Mucosa of gallbladder (tissue), 1 donor: ENCODE measurements at places on chromosomes 16 and 17. TPM values are rescaled to one million over a fixed set of nuclear protein-coding genes. Genes with fewer than 3 reads are reported as not detected.
A peak's percentile ranks its signal among the peaks of the same experiment; 100 is the strongest.

CBX2 gene
- total RNA-seq: 1.2 TPM

KCNH6 gene
- not detected for total RNA-seq

CRYBA1 gene
- total RNA-seq: not detected

PLK1 gene
- total RNA-seq: 4.2 TPM

PPM1E gene
- total RNA-seq: 0.17 TPM

CAPNS2 gene
- 0.55 TPM for total RNA-seq

SLC52A1 gene
- not detected for total RNA-seq

DNA sequence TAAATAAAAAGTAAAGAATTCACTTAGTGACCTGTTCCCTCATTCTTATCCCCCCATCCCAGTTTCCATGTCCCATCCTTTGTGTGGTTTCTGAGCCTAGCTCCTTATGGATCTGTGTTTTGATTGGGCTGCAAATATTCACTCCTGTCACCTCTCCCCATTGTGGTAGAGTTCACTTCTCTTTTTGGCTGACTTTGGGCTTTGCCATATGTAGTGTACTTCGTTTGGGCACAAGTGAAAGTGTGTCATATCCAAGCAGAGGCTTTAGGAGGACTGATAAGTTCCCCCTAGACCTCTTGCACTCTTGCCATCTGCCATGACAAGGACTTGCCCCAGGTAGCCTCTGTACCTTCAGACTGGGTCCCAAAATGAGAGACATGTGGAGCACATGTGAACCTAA is 13.0 kb upstream of the DHRS7B start:
- no peak for DNase-seq

GRCh38 chr16:11360641-11361373 is 15.5 kb downstream of the RMI2 start:
- no peak for DNase-seq

DNA sequence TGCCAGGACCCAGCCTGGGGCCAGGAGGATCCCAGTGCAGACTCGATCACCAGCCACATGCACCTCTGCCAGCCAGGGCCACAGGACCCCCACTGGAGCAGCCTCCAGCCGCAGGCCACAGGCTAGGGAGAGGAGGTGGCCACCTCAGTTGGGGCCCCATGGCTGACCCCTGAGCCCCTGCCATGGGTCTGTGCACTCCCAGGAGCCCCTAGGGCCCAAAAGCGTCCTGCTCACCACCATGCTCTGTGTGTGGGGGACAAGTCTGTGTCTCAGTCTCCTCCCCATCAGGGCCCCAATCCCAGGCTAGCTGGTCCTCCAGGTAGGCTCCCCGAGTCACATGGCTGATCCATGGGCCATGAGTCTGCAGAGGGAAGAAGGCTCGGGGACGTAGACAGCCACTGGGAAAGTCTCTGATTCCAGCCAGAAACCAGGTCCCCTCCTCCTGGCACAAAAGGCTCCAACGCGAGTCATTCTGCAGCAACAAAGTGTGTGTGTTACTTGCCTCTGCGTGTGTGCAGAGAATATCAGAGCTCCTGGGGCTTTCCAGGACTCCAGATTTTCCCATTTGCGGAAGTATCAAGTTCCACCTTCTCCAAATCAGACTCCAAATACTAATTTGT is 6.1 kb upstream of the PRSS8 start:
- peak; percentile 46 for DNase-seq

DNA sequence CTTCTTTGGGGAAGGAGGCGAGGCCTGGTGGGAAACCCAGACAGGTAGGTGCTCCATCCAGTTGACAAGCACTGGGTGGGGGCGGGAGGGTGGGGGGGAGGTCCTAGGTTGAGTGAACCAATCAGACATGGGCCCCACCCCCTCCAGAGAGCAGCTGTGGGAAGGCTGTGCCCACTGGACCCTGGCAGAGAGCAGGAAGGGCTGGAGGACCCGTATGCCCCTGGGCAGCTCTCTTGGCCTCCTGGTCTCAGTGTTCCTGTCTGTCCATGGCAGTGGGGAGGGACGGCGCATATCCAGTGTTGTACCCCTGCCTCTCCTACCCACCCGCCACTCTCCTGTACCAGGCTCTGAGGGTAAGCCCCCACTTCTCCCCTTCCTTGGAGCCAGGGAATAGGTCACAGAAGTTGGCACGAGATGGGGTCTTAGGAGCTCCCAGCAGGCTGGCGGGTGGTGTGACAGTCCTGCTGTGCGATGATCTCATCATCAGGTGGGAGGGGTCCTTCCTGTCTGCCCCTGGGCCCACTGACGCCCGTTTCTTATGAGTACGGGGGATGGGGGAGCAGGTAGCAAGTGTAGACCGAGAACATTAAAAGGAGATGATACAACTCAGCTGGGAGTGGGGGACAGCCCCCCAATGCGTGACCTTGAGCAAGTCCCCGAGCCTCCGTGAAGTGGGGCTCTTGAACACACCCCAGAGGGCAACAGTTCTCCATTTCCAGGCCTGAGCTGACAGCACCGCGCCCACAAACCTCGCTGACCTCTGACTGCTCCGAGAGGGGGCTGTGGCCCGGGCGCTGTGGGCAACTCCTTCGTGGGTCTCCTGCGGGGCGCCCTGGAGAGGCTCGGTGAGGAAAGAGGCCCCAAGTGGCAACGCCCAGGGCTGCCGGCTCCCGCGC is 1.2 kb upstream of the ZFPM1 start:
- no peak for DNase-seq

DNA sequence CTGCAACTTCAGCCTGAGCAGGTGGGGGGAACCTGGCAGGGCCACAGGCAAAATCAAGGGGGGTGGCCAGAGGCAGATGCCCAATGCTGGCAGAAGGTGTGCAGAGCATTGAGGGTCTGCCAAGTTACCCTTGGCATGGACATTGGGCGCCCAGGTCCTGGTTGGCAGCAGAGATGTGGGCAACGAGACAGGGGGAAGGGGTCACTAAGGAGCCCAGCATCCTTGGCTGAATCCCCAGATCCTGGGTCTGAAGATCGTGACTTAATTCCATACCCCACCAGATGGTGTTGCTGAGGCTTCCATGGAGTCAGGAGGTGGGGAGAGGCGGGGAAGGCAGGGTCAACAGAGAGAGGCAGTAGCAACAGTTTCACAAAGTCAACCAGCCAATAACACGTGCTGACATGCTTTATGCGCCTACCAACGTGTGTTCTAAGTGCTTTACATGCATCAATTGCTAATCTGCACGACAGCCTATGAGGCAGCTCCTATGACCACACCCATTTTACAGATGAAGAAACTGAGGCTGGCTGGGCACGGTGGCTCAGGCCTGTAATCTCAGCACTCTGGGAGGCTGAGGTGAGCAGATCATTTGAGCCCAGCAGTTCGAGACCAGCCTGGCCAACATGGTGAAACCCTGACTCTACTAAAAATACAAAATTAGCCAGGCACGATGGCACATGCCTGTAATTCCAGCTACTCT is 83.3 kb downstream of the GSG1L start:
- DNase-seq: no peak

DNA sequence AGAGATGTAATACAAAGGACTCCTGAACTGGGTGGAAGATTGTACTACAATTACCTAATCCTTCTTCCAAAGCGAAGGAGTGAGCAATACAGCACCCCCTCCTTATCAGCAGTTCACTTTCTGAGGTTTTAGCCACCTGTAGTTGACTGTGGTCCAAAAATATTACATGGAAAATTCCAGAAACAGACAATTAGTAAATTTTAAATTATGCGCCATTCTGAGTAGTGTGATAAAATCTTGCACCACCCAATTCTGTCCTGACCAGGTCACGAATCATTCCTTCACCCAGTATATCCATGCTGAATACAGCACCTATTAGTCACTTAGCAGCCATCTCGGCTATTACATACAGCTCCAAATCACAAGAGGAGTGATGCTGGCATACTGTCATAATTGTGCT is 23.2 kb downstream of the VPS53 start:
- no peak for DNase-seq

- no peak for DNase-seq
Observed at GRCh38 chr17:43808076-43808475, 24.9 kb downstream of the MPP3 start.

DNA sequence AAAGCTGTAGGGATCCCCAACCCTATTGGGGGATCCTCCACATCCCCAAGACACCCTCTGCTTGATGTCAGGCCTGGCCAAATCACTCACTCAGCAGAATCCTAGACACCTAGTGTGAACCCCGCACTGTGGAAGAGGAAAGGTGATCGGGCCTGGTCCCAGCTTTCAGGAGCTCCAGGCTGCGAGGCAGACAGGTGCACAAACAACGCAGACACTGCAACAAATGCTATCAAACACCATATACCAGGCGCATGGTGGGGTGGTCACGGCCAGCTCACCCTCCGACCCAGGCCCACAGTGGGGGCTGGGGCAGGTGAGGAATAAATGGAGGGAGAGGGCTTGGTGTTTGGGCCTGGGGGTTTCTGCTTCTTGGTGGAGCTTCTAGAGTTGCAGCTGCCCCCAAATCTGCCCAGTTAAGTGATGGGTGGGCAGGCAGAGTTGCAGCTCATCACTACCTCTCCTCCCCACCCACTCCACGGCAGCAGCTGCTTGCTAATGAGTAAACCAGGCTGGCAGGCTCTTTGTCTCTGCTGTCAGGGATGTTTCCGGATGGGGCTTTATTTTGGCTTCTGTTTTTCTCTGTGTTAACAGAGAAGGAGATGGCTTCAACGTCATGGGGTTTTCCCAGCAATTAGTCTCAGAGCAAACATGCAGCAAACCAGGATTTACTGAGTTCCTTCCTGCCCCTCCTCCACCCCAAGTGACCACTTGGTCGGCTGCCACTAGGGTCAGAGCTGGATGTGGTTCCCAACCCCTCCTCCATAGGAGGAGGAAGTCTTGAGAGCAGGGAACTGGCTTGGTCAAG is 46.6 kb downstream of the PECAM1 start:
- peak; percentile 74 for DNase-seq

- DNase-seq: no peak
Observed at GRCh38 chr17:78806451-78806850, 24.4 kb upstream of the CYTH1 start.

DNA sequence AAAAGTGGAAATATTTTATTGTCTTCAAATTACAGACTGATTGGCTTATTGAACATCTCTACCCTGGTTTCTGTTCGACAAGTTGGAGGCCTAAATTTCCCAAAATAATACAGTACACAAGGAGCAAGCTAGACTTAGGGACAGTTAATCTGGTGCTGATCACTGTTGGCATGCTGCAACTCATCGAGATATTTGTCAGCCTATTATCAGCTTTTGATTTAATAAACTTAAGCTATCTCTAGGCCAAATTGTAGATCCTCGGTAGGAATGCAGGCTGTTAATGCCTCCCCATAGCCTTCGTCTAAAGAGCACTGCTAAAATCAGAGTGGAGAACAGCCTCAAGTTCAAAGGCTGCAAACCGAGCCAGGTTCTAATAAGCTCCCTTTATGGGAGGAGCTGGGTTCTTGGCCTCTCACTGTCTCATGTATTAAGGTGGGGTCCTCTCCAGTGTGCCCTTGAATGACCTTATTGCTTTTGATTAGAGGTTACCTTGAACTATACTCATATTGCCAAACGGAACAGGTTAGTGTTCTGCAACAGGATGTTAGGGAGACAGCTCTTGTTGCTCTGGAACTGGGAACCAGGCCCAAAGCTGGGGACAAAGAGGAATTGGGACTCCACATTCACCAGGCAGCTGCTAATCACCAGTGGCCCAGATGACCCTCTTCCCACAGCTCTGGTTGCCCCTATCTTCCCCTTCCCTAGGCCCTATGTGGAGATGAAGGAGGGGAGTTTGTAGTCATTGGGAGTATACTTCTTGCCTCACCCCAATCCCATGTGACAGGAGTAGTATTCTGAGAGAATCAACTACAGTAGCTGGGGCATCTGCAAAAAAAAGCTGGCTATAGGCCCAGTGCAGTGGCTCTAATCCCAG is 69.5 kb upstream of the NOL11 start:
- DNase-seq: no peak

DNA sequence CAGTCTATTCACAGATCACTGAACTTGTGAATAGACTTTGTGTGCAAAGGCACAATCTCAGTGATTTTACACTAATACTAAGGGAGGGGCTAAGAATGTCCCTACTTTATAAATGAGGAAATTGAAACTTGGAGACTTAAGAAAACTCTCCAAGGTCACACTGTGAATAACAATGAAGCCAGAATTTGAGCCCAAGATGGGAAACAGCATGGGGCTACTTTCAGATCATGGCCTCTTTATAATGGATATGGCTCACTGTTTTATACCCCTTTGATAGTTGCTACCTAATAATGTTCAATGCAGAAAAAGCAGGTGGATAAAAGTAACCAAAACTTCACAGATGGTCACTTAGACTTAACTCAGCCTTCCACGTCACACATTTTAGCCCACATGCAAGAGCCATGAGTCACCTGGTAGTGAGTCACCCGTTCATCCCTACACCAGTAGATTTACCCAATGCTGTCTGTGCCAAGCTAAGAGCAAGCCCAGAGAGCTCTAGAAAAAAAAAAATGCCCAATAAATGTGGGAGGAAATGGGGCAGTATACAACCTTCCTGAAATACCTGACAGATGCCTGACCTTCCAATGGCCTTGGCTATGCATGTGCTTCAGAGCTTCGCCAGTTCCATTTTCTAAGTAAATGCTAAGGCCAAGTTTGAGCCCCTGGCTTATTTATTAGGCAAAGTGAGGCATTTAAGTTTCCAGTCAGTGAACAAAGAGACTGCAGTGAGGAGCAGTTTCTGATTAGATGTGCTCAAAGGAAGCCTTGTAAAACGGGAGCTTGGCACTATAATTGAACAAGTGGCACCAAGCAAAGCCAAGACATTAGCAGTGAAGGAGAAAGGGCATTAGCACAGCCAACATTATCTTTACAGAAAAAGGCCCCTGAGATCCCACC is 219.7 kb downstream of the TMEM114 start:
- DNase-seq: peak; percentile 34

- DNase-seq: no peak
Observed at GRCh38 chr16:57178196-57178595, 7.6 kb downstream of the PSME3IP1 start.

GRCh38 chr17:28173801-28174200 is 131.3 kb downstream of the NLK start:
- DNase-seq: no peak

DNA sequence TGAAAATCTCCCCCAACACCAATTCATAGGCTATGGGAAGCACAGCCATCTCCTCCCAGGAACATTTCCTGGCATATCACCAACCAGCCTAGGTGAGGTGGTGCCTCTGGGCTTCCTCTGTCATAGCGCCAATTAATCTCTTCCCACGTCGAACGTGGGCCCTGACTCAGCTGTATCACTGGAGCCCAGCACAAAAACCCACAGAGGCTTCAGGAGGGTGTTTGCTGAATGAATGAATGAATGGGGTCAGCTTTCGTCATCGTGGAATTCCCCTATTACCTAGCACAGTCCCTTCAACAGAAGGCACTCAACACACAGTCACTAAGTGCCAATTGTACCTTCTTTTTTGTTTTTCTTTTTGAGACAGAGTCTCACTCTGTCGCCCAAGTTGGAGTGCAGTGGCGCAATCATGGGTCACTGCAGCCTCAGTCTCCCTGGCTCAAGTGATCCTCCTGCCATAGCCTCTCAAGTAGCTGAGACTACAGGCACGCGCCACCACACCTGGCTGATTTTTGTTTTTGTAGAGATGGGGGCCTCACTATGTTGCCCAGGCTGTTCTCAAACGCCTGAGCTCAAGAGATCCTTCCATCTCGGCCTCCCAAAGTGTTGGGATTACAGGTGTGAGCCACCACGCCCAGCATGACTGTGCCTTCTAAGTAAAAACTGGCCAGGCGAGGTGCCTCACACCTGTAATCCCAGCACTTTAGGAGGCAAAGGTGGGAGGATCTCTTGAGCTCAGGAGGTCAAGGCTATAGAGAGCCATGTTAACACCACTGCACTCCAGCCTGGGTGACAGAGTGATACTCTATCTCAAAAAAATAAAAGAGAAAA is 4.1 kb downstream of the ZNF688 start:
- no peak for DNase-seq

GRCh38 chr16:9139965-9140364 is 48.5 kb downstream of the HAPSTR1 start:
- no peak for DNase-seq
